ENCODE measurements at places on chromosomes 4 and X. TPM values are rescaled to one million over a fixed set of nuclear protein-coding genes. Genes with fewer than 3 reads are reported as not detected.

The PRIMPOL gene
- 15.4 TPM for total RNA-seq

DNA sequence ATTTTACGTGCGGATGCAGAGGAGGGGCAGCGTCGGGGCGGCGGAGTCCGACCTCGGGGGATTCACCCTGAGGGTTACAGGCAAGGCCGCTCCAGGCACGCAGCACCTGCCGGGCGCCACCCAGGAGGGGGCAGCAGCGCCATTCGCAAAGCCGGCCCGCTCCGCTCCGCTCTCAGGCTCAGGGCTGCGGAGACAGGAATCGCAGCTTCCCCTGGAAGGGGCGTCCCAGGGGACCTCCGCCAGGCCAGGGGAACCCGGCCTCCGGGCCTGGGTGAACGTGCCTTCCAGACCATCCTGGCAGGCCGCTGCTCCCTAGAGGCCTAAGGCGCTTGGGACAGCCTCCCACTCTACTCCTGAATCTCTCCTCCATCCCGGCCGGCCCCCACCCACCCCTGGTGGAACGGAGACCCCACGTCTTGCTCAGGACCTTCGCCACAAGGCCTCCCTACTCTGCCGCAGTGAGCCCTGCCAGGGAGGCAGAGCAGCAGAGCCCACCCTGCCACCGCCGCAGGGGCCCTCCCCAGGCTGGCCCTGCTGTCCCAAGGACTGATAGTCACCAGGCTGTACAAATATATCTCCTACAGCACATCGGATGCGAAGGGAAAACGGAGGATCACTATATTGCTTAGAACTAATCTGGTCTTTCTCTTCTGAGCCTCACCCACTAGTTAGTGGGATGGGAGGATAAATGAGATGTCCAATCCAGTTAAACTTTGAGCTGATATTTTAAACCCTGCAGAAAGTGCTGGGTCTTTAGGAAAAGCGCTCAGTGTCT, 115.0 kb downstream of the SMIM20 start:
- H3K36me3 ChIP-seq, result no peaks in the 10 kb centered on the region
- H3K27ac ChIP-seq, result peak overlapping the region; percentile 71
- H3K27me3 ChIP-seq, result no peaks in the 10 kb centered on the region
- H3K4me1 ChIP-seq, result no peaks in the 10 kb centered on the region

DNA sequence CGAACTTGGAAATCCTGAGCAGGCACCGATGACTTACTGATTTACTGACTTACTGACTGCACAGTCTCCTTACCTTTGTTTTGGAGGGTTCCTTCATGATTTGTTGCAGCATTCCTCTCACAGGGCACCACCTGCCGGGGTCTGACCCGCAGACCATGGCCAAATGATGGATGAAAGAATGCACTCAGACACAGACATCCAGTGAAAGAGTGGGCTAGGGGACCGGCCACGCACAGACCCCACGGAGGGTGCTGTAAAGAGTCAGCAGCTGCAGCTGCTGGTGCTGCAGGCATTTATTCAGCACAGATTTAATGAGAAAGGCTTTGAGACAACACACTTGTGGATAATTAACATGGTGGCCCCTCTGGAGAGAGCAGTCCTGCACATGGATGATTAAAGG, 3.4 kb downstream of the MAGEB5 start:
- H3K27ac ChIP-seq, result no peak overlapping the region
- H3K36me3 ChIP-seq, result no peaks in the 10 kb centered on the region
- no peaks in the 10 kb centered on the region for H3K27me3 ChIP-seq
- no peak overlapping the region for H3K4me3 ChIP-seq
- DNase-seq, result no peak

The ADH1B gene
- total RNA-seq, result 631 TPM

DNA sequence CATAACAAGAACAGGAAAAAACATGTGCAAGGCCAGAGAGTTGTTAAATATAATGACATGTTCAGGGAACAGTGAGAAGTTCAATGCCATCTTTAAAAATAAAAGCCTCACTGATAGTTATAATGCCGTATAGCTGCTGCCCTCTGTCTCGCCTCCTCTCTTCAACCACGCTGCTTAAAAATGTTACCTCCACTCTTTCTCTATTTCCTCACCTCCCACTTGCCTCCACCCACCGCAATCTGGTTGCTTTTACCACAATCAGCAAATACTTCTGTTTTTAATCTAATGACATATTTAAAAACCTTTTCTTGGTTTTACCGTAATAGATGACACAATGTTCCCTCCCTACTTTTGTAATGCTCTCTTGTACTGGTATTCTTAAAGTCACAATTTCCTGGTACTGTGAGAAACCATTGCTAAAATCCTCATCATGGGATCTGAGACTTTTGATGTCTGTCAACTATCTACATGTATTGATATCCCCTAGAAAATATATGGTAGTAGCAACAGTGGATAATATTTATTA, 66.0 kb downstream of the GABRA2 start:
- H3K4me3 ChIP-seq, result no peak overlapping the region
- no peaks in the 10 kb centered on the region for H3K36me3 ChIP-seq
- H3K27ac ChIP-seq, result no peak overlapping the region
- H3K4me1 ChIP-seq, result no peaks in the 10 kb centered on the region

The KDM6A gene
- 27.4 TPM for total RNA-seq

GRCh38 chr4:38747629-38748028, 35.2 kb downstream of the TLR10 start:
- no peak for DNase-seq
- no peak overlapping the region for H3K4me3 ChIP-seq
- no peak overlapping the region for H3K27ac ChIP-seq
- H3K36me3 ChIP-seq, result no peaks in the 10 kb centered on the region
- no peaks in the 10 kb centered on the region for H3K4me1 ChIP-seq

DNA sequence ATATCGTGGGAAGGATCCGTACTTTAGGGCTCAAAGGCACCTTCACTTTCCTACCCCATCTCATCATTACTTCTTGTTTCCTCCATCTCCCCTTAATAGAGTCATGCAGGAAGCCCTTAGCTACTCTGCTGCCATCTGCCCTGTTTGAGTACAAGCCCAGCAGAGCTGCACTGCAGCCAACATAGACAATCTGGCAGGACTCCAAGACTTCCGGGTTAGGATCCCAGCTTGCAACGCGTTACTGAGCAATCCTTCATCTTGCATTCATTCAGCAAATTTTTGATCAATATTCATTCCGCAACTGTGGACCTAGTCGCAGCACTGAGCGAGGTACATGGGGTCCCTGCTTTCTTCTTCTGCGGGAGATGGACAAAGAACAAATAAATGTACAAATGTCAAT, 344.9 kb downstream of the BCOR start:
- H3K27me3 ChIP-seq, result no peaks in the 10 kb centered on the region
- H3K36me3 ChIP-seq, result no peaks in the 10 kb centered on the region
- no peak overlapping the region for H3K27ac ChIP-seq
- no peak overlapping the region for H3K4me3 ChIP-seq
- H3K4me1 ChIP-seq, result no peaks in the 10 kb centered on the region

All from breast epithelium (tissue), 4 donors.